ENCODE measurements at places on chromosomes 5 and 9.
A peak's percentile ranks its signal among the peaks of the same experiment; 100 is the strongest.

DNA sequence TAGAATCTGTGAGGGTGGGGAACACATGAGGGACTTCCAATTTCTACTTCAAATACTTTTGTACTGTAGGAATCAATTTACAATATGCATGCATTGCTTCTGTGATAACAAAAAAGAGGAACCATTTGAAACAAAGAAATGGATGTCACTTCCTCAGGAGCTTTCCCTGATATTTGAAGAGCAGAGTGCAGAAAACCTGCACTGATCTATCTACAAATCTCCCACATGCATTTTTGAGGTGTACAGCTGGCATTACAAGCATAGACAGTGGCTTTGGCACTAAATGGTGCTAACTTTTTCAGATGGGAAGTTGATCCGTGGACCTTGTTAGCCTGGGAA lies 27.7 kb downstream of the YIPF5 start:
- DNase-seq, result no peak

- DNase-seq, result no peak
These were observed 761.2 kb downstream of the TAF11L14 start for GRCh38 chr5:18395126-18396110.

GRCh38 chr5:90226433-90227099 lies 183.0 kb downstream of the CETN3 start:
- DNase-seq, result no peak

DNA sequence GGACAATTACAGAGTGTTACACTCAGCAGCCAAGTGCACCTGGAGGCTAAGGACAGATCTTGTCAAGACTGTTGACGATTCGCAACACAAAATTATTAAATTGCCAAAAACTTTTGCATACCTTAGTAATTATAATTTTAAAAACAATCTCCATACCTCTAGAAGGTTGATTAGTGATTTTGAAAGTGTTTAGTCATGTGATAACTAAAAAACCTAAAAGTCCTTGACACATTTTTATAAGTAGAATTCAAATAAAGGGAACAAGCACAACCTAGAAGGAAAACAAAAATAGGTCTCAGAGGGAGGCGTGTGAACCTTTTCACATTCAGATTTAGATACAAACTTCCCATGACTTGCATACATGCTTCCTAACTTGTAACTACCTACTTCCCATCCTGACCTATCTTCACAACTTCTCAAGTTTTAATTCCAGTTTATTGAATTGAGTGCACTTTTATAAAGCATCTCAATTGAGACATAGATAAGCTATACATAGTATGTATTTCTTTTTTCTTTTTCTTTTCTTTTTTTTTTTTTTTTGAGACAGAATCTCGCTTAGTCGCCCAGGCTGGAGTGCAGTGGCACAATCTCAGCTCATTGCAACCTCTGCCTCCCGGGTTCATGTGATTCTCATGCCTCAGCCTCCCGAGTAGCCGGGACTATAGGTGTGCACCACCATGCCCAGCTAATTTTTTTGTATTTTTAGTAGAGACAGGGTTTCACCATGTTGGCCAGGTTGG lies 5.8 kb downstream of the ZNF367 start:
- no peak for DNase-seq

DNA sequence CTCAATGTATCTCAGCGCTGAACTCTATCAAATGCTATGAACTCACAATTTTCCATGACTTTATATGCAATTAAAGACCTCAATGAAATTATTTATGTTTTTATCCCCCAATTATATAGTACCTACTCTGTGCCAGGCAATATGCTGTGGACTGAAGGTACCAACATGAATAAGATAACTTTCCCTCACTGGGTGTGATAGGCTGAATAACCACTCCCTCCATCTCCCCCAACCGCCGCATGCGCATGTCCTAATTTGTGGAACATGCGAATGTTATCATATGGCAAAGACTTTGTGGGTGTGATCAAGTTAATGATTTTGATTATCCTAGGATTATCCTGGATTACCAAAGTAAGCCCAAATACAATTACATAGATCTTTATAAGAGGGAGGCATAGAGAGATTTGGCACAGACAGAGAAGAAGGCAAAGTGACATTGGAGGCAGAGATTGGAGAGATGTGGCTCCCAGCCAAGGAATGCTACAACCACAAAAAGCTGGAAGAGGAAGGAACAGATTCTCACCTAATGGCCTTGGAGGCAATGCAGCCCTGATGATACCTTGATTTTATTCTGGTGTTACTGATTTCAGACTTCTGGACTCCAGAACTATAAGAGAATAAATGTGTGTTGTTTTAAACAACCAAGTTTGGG lies 149.1 kb upstream of the VCAN start:
- DNase-seq, result no peak

- peak; percentile 71 for DNase-seq
These were observed 145.4 kb downstream of the MTX3 start for GRCh38 chr5:79845448-79846197.

GRCh38 chr5:74538206-74538661 lies 102.3 kb downstream of the ENC1 start:
- no peak for DNase-seq

DNA sequence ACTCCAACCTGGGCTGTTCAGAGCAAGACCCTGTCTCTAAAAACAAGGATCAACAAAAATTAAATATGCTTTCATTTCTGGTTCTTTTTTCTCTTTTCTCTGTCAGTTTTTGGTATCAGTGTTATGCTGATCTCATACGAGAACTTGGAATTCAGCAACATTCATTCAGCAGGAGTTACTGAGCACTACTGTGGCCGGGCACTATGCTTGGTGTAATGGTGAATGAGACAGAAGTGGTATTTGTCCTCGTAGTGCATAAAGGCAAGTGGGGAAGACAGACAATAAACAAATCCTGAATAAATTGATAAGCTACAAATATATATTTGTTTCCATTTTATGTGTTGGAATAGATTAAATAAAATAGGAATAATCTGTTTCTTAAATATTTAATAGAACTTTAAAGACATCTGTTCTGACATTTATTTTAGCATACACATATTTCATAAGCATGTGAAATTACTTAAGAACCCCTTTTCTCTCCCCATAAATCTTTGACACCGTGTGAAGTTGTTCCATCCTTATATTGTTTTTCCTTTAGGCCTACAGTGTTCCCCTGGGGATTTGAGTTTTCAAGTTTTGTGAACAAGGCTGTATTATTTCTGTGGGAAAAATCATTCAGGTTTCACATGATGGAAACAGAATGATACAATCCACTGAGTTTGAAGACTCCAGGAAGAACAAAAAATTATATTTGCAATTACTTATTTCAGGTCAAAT lies 24.6 kb downstream of the UBAP1 start:
- DNase-seq, result no peak

- DNase-seq, result no peak
These were observed 13.6 kb downstream of the NIPAL4 start for GRCh38 chr5:157473383-157474320.
